Stimulated activated CD8-positive, alpha-beta memory T cell treated with anti-CD3 and anti-CD28 coated beads, Interleukin-12 subunit alpha, Interleukin-12 subunit beta, amount 100 ng/mL, for 4 hours (primary cell): ENCODE measurements at places on chromosomes 2 and 18.

DNA sequence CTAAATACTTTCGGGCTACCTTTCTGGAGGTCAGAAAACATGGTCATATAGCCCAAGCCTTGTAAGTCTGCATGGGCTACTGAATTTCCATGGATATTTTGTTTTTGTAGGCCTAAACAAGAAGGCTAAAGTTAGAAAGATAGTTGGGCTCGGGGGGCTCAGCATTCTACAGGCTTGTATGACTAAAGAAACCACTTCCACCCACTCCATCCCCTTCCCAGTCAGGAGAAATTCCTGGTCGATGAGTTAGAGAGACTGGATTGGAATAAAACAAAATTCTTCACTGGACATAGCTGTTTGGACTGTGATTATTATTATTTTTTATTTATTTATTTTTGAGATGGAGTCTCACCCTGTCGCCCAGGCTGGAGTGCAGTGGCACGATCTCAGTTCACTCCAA is 539.4 kb upstream of the TNP1 start:
- DNase-seq, result no peak

GRCh38 chr18:51490860-51491259 is 293.4 kb upstream of the MEX3C start:
- DNase-seq, result no peak

GRCh38 chr18:56661360-56662062 is 10.4 kb downstream of the WDR7 start:
- DNase-seq, result no peak

- no peak for DNase-seq
Observed at GRCh38 chr2:136125236-136125635, 7.3 kb upstream of the CXCR4 start.

- no peak for DNase-seq
Observed at GRCh38 chr2:101617188-101617587, 80.3 kb upstream of the MAP4K4 start.

- DNase-seq, result no peak
Observed at GRCh38 chr2:53498210-53498609, 269.4 kb upstream of the CHAC2 start.

GRCh38 chr18:13511961-13512577 is 214.3 kb downstream of the FAM210A start:
- no peak for DNase-seq
